ENCODE measurements at places on chromosomes 6 and 20.

DNA sequence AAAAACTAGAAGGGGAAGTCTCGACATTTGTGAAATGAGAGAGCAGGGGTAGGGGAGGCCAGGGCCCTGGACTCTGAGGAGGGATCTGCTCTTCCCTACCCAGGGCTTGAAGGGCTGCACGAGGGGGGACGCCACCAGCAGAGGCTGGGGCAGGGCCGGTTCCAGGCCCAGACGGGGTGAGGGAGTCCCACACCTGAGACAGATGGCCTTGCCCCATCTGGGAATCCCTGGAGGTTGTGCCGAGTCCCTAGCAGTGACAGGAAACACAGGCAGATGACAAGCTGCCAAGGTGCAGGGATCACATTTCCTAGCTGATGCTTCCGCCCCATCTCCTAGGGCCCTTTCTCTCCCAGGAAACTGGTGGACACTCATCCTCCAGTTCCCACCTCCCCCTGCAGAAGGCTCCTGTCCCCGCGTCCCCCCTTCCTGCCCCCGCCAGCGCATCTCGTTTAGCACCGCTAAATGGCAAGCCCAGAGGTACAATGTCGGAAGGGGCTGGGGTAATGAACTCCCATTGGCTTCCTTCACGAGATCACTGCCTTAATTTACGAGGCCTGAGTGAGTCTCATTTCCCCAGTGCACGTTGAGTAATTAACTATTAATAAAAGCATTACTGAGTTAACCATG, 35.2 kb upstream of the CDH22 start:
- DNase-seq, result no peak

- DNase-seq, result peak; percentile 38
These were observed 3.0 kb downstream of the WFDC5 start for GRCh38 chr20:45111799-45112471.

- no peak for DNase-seq
These were observed 135.6 kb downstream of the ANKRD60 start for GRCh38 chr20:58092871-58093270.

DNA sequence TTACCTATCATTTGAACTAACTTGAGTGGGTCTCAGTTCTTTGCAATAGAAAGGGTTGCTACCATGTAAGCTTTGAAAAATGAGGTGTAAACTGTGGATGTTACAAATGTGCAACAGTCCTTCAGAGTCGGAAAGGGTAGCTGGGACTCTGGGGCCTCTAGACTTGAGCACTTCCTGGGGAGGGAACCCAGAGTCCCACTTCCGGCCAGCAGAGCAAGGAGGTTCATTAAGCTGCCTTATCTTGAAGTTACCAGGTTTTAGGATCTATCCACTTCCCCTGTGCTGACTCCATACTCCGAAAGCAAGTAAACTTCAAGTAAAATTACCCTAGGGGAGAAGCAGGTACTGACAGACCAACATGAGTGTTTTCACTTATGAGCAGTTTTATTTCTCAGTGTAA, 9.4 kb downstream of the TRIM10 start:
- no peak for DNase-seq

GRCh38 chr6:146026873-146027272, 2.0 kb upstream of the GRM1 start:
- no peak for DNase-seq

- no peak for DNase-seq
These were observed 68.2 kb upstream of the XRN2 start for GRCh38 chr20:21234806-21235483.

DNA sequence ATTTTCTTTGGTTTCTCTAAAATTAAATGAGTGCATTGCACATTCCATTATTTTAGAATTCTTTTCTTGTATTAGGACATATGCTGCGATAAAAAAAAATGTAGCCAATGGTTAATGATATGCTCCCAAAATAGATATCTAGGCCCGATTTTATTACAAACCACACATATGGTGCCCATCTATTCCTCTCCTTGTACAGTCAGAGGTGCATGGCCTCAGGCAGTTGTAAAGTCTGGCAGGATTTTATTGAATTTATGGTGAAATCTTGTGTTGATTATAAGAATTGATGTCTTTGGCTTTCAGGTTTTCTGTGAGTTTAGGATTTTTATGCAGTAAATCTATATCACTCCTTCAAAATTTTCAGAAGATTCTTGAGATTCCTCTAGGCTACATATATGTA, 192.2 kb downstream of the RFPL4B start:
- no peak for DNase-seq

GRCh38 chr20:9427430-9428291, 86.7 kb upstream of the LAMP5 start:
- no peak for DNase-seq

DNA sequence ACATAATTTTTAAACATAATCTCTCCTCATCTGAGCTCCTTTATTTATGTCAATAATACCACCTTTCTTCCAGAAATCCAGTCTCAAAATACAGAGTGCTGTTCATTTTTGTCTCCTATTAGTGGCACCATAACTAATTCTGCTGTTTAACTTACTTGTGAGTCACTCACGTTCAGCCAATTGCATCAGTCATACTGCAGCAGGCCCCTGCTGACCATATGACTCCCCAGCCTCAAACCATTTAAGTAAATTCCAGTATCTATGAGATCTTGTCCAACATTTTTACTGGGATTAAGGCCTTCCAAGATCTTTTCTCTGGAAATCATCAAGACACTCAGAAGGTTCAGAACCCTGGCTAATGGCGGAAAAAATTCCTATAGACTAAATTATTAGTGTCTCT, 982.2 kb upstream of the MAP3K7 start:
- DNase-seq, result no peak

DNA sequence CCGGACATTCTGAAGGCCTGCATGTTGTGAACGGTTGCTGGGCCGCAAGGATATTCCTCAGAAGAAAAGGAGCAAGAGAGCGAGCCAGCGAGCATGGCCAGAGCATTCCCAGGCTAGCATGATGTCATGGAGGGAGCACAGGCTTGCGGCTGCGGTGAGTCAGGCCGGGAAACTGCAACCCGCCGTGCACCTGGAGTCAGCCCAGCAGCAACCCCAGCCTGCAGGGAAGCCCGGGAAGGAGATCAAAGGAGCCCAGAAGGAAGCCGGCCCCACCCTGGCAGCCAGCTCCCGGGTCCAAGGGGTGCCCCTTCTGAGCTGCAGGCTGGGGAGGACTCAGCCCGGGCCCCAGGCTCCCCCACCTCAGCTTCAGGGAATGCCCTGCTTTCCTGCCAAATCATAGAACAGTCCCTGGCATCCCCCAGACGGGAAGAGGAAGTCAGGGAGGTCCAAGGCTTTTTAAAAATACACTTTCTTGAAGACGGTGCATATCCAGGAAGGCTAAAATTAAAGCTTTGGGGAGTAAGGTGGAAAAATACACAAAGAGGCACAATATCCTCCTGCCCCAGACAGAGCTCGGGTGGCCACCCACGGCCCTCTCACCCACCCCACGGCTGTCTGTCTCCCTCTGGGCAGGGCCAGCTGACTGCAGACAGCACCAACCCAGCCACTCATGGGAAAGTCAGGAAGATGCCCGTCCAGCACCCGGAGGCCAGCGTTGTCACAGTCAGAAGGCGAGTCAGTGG, 53.7 kb downstream of the BMP7 start:
- DNase-seq, result no peak

DNA sequence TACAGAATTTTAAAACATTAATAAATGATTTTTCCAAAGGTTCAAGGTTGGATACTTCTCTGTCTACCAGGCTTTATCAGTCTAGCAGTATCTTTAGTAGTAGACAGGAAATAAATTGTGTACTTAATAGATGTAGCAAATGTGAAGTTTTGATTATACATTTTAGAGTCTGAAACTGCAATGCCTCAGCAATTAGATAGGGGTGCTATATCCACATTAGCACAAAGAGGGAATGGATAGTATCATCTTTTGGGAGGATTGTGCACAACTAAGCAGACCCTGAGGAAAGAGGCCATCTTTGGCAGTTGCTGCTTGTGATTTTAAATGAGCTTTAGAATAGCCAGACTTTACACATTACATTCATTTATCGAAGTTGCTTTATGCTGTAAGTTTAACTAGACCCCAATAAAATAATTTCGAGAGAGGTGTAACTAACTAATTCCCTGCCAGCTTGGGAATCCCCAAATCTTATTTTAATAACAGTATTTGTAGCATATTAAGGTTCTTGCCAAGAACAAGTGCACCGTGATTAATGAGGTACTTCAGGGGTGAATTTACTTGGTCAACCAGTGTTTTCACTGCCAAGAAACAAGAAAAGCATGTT, 2.8 kb downstream of the KCNQ5 start:
- DNase-seq, result no peak

DNA sequence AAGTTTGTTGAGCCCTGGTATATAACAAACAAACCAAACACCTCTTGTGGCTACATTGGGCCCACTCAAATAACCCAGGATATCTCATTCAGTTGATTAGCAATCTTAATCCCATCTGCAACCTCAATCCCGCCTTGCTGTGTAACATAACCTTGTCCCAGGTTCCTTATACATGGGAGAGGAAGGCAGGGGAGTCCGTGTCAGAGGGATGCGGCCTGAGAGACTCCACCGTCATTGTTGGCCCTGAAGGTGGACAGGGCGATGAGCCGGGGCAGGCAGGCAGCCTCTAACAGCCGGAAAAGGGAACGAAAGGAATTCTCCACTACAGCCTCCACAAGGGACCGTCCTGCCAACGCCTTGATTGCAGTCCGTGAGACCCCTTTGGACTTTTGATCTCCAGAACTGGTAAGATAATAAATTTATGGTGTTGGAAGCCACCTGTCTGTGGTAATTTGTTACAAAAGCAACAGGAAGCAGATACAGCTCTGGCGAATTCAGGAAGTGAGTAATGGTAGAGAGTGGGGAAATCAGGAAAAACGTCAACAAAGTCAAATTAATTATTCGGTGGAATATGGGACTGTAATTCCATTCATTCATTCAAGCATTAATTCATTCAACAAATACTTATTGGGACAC, 124.5 kb upstream of the SALL4 start:
- no peak for DNase-seq

GRCh38 chr20:10761232-10761631, 87.4 kb upstream of the JAG1 start:
- DNase-seq, result no peak

GRCh38 chr6:33583591-33584155, 3.6 kb upstream of the BAK1 start:
- DNase-seq, result no peak

GRCh38 chr6:17632934-17633333, 32.8 kb downstream of the FAM8A1 start:
- no peak for DNase-seq

GRCh38 chr6:34000281-34000680, 145.6 kb downstream of the GRM4 start:
- DNase-seq, result no peak

DNA sequence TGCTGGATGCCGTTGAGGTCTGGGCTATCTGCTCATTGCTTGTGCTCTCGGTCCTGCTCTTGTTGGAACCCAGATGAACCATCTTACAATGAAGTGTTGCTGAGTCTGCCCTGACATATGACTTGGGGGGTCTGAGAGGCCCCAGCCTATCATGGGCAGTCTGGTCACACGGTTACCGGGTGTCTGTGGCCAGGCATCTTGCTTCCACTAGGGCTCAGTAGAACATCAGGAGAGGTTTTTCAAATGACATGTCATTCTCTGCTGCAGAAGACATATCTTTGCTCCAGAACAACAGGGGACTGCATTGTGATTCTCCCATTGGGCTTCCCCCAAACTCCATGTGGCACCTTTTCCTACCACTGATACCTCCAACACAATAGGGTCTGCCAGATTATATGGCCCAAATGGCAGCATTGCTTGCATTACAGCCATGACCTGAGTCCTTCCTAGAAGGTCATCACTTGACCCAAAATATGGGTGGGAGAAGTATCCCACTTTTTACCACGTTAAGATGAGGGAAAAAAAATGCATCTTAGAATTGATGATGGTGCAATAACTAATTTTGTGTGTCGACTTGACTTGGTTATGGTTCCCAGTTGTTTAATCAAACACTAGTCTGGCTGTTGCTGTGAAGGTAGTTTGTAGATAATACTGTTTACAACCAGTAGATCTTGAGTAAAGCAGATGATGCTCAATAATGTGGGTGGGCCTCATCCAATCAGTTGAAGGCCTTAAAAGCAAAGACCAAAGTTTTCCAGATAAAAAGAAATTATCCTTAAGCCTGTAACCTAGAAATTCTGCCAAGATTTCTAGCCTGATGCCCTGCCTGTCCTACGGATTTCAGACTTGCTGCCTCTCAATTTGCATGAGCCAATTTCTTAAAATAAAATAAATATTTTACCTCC, 241.0 kb downstream of the QKI start:
- no peak for DNase-seq

DNA sequence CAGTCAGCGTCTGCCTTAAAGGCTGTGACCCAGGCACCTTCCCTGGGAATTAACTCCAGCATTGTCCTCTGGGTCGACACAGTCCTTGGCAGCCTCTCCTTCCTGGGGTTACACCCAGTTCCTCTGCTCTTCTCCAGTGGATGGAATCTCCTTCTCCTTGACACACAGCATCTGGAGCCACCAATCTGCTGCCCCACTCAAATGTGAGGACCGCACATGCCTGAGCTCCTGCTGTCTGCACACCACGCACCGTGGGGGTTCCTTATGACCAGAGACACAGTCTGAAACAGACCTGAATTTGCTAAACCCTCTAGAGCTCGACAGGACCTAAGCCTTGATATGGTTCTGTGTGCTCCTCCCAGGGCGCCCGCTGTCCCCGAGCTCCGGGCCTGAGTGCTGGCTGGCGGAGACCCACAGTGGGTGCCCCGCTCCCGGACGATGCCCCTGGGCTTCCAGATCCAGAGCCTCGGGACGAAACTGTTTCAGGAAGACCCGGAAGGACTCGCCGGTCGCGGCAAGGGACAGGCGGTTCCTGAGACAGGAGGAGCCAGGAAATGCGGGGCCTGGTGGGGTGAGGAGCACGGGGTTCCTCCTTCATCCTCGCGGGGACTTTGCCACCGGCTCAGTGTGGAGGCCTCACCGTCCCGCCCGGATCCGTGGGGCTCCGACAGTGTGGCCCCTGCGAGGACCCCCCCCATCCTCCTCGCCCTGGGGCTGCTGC, 2.5 kb upstream of the RAET1G start:
- no peak for DNase-seq

GRCh38 chr6:5316951-5317350, 55.6 kb downstream of the FARS2 start:
- no peak for DNase-seq

GRCh38 chr20:43191143-43191542, 1.4 kb upstream of the PTPRT start:
- no peak for DNase-seq

- no peak for DNase-seq
These were observed 265.1 kb upstream of the PRDM1 start for GRCh38 chr6:105821027-105821426.

- DNase-seq, result no peak
These were observed 297.3 kb upstream of the IRAK1BP1 start for GRCh38 chr6:78570044-78570443.

- DNase-seq, result no peak
These were observed 105.2 kb upstream of the LRFN2 start for GRCh38 chr6:40692337-40692736.

- no peak for DNase-seq
These were observed 80.1 kb downstream of the ADGRG6 start for GRCh38 chr6:142381845-142382378.

- peak; percentile 43 for DNase-seq
These were observed 1.1 kb downstream of the DEF6 start for GRCh38 chr6:35298625-35299140.

- DNase-seq, result no peak
These were observed 6.2 kb upstream of the LCA5 start for GRCh38 chr6:79543411-79543810.
